ENCODE measurements at places on chromosomes 3 and 15.

GRCh38 chr3:13873818-13874217 lies 6.1 kb downstream of the WNT7A start:
- DNase-seq: no peak

GRCh38 chr15:65289261-65289854 lies 2.7 kb upstream of the PARP16 start:
- no peak for DNase-seq

DNA sequence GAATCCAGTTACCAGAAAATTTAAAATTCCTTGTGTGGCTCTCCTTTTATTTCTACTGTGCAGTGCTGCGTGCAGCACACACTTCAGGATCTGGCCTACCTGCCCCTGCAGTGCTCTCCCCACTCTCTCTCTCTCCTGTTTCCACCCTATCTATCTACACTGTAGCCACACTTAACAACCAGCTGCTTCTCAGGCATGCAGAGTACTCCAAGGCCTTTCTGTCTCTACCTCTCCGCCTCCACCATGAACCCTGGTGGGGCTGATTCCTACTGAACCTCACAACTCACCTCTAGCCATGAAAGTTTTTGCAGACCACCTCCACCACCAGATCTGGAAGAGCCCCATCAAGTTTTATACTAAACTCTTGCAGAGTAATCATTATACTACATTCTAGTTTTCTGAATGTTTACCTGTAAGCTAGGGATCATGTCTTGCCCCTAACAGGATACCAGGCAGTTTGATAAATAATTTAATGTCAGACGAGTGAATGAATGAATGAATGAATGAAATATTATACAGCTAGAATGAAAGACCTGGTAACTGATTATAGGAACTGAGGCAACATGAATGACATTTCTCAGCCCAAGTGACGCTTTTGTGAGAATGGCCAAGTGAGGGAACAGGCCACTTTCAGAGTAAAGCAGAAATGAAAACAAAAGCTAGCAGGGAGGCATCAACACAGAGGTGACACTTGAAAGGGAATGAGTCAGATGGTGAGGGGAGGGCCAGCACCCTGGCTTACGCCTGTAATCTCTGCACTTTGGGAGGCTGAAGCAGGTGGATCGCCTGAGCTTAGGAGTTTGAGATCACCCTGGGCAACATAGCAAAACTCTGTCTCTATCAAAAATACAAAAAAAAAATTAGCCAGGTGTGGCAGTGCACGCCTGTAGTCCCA lies 363.5 kb downstream of the FOXP1 start:
- DNase-seq: no peak

DNA sequence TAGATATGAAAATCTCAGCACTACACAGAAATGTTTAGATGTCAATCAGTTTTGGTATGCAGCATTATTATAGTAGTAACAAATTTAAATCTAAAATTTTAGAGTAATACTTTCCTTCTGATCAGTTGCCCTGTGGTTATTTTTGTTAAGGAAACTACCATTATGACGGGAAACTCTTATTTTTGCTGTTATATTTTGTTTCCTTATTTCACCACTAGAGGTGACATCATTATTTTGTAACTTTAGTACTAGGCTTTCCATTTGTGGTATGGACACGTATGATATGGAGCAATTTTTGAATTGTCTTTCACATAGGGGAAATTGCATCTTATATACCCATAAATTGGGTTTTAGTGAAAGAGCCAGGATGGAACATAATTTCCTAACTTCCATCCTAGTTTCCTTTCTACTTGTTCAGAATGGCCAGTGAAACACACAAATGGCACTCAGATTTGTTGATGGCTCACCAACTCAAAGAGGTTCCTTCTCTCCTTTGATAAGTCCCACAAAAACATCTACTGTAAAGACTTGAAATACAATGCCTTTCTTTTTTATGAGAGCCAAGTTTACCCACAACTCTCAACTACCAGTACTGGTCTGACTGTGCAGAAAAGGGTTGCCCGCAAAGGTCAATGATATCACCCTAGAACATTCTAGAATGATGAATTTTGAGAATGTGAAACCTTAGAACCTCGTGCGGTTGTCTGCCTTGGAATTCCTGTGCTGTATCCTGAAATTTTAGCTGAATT lies 19.4 kb upstream of the PPP4R2 start:
- no peak for DNase-seq

DNA sequence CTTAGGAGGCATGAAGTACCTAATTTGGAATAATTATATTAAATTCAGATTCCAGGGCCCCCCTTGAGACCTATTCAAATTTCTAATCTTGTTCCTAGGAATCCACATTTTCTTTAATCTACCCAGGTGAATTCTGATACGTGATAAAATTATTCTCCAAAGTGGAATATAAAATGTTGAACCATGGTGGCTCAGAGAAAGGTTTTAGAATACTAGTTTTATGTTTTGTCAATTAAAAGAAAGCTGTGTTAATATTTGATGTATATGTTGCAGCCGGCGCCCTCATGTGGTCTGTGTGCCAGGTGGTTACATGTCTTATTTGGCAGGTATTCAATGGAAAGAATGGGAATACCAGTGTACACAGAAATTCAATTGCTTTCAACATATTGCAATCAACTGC lies 321.8 kb downstream of the FEZF2 start:
- DNase-seq: no peak

DNA sequence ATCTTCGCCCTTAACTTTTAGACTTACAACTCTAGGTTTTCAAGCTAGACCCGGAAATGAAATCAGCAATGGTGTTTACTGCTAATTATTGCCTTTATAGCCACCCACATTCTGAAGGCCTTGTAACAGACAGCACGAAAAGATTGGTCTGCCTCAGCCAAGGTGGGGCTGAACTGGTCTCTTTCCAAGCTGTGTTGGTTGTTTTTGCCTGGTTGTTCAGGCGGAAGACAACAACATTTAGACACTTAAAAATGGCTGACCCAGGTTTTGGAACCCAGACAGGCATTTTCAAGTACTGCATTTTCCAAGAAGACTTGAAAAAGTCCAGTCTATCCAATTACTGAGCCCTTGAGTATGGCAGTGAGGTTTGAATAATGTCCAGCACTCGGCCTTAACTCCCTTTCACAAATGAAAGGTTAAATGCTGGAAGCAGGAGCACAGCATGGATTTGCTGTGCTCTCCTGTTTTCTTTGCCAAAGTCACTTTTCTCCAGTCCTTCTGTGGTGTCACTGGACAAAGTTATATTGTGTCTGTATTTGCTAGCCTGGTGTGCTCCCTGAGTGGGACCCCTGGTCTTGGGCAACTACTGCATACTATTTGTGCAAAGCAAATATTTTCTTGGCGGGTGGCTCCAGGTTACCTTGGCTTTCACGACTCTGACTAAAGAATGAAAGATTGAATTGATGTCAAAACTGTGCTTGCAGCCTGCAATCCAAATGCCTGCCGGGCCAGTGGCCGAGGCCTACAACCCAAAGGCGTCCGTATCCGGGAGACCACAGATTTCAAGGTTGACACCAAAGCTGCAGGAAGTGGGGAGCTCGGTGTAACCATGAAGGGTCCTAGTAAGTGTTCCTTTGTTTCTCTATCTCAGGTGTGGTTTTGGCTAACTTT lies 93.5 kb downstream of the FLNB start:
- DNase-seq: no peak

GRCh38 chr15:67831363-67831762 lies 6.1 kb downstream of the SKOR1 start:
- no peak for DNase-seq

DNA sequence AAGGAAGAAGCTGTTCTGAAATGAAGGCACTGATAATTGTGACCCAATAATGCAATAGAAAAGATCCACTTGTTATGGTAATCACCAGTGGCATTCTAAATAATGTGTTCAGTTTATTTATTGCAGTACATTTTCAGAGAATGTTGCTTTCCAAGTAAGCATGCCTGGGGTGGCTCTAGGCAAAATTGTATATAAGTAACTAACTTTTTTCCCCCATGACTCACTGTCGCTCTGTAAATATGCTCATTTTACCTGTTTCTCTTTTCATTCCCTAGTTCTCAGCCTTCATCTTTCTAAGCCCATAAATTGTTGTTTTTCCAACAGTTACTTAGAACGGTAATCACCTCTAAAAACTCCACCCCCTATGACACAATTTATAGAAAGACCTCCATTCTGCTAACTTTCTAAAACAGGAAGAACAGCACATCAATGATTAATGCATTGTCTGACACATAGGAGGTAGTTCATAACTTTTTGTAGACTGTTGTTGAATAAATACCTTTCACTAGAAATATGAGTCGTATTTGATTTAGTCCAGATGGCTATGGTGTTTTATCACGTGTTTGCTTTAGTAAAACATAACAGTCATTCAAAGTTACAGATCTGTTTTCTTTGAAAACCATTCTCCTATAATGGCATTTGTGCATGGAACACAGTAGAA lies 143.1 kb downstream of the LSAMP start:
- DNase-seq: no peak

DNA sequence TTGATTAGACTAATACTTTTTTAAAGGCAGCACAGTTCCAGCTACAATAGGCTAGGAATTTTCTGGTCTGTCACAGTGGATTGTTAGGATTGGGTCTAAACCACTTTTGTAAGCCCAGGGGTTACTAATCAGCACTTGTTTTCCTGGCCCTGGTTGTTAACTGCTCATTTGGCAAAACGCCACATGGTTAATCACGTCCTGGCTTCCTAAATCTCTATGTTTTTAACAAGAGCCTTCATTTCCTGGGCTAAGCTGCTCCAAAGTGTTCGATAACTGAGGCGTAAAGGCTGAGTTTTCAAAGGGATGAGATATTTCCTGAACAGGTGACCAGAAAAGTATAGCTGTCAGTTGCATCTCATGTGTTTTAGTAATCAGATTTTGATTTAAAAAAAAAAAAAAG lies 38.9 kb upstream of the CLRN1 start:
- DNase-seq: no peak

- DNase-seq: no peak
These were observed 481.2 kb upstream of the WNT5A start for GRCh38 chr3:55968331-55968730.

DNA sequence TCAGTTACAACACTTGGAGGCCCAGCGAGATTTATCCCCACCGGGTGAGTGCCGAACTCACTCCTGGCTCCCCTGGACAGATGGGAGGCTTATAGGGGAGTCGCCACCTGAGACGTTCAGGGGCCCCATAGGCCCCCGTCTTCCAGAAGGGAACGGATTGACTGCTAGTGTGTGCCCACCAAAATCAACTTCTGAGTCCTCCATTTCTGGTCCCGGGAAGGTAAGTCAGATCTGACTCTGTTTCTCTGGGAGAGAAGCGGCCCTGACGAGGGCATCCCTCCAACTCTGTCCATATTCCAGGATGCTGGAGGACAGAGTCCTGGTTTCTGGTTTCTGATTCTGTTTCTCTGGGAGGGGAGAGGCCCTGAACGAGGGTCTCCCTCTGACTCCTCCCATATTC lies 44.3 kb downstream of the ZBTB11 start:
- DNase-seq: no peak

- no peak for DNase-seq
These were observed 99.8 kb downstream of the ATP10A start for GRCh38 chr15:25763331-25763751.

DNA sequence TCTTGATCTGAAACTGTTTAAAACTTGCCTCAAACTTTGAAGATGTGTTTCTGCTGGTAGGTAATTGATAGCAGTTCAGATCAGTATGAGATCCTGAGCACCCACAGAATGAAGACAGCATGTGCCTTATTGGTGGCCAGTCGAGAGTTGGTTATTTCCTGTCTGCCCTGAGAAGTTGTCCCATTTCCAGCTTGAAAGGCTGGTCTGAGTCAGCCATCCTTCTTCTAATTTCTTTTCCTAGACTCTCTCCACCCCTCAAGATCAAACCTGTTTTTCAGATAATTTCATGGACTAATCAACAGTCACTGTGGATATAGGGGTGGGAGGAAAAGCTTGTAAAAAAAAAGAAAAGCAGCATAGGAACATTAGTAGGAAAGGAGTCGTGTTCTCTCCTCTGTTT lies 464.4 kb downstream of the FOXP1 start:
- no peak for DNase-seq

All from central memory CD4-positive, alpha-beta T cell (primary cell).